Cerebellar nuclear complex (tissue), 1 donor: ENCODE measurements at places on chromosomes 13 and 19.

- DNase-seq, result no peak
Measured at GRCh38 chr19:6793973-6794372, 21.5 kb downstream of the VAV1 start.

DNA sequence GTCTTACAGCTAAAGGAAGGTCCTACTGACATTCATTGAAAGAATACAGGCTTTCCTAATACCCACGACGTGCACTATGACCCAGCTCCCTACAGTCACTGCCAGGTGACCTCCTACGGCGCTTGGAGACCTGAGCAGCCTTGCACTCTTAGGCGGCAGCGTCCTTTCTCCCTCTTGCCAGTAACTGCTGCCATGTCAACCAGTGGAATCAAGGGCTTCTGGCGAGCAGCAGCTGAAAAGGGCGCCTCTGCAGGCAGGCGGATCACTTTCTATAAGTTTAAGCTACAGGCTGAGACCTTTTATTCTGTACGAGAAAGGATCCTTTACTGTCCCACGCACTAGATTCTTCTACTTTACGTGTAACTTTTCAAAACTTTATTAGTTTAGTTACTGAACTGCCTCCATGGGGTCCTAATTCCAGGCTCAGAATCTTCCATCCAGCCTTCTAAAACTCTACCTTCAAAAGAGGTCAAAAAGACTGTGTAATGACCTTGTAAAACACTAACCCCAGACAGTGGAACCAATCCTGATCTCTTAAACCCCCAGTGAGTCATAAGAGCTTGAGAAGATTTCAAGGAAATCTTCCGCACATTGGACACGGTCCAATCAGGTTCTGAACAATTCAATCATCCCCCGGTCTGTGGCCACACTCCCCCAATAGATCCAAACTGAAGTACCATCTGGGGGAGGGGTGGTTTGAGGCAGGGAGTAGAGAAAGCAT lies 1.9 kb downstream of the KCTD12 start:
- no peak for DNase-seq

DNA sequence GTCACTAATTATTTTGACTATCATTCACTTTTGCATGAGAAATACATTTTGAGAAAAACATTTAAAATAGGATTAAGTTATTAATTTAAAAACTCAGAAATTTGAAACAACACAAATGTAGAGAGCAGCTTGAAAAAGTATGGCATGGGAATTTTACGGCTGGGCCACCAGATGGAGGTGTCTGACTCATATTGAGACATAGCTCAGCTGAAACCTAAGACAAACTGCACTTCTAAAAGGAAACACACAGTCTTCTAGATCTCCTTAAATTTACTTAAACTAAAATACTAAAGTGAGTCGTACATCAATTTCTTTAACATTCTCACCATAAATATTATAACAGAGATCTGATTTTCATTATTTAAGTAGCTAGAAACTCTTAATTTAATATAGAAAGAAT lies 41.9 kb upstream of the POSTN start:
- DNase-seq, result no peak

- DNase-seq, result no peak
Measured at GRCh38 chr13:113160983-113161382, 2.5 kb downstream of the PROZ start.

- DNase-seq, result no peak
Measured at GRCh38 chr13:30334663-30335386, 27.5 kb upstream of the KATNAL1 start.

- no peak for DNase-seq
Measured at GRCh38 chr13:112443191-112443994, 67.2 kb downstream of the SPACA7 start.

GRCh38 chr13:48220592-48220980 lies 12.4 kb upstream of the ITM2B start:
- no peak for DNase-seq
